ENCODE measurements at places on chromosomes 1 and 21. TPM values are rescaled to one million over a fixed set of nuclear protein-coding genes. Genes with fewer than 3 reads are reported as not detected.

GRCh38 chr1:22332795-22333499 is 118.7 kb upstream of the ZBTB40 start:
- DNase-seq, result no peak

DNA sequence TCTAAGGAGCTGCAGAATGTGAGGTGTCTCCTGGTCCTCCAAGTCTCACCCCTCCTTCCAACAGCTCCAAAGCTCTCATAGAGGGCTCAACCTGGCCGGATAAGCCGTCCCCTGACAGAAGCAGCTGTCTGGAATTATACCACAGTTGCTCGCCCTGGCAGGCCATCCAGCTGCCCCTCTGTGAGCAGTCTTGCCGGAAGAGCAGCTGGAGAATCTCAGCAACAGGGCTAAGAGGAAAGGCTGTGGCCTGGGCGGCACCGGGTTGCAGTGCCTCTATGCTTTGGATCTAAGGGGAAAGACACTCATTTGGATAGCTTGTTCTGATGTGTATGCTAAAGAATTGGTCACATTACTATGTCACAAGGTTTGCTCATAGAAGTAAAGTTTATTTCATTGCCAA is 12.4 kb downstream of the TMCC2 start:
- no peak for DNase-seq

DNA sequence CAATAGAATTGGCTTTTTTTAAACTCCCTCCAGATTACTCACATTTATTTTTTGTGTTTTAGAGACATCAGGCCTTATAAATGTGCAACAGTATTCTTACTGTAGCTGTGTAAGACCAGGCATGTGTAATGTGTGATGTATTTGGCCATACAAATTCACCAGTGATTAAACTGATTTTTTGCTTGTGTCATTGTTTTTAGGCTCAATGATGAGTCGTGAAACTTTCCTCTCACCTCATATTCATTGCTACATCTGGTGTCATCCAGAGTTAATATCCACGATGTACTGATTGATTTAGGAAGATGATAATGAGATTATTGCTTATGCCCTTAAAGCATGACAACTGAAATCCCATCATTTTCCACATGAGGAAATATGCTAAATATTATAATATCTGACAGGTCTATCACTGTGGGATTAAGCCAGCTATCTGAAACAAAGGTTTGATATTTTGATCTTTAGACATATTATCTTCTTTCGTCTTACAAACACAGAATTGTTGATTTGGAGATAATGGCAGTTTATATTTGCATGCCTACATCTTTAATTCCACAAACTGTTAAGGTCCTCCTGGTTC is 487.9 kb downstream of the PTBP2 start:
- no peak for DNase-seq

Gene PPFIA4
- total RNA-seq, result 0.17 TPM

Gene AVPR1B
- total RNA-seq, result 0.05 TPM

Gene CCDC18
- 18.1 TPM for total RNA-seq

Gene GPR137B
- total RNA-seq, result 10.2 TPM
